ENCODE measurements at places on chromosomes 4 and X. TPM values are rescaled to one million over a fixed set of nuclear protein-coding genes. Genes with fewer than 3 reads are reported as not detected.

Gene NUP62CL
- 1.3 TPM for total RNA-seq

Gene IRS4
- total RNA-seq, result 1.4 TPM

Gene IL1RAPL2
- not detected for total RNA-seq

Gene BGN
- total RNA-seq, result 18.1 TPM

Gene TAF7L
- total RNA-seq, result 0.45 TPM

Gene TCEAL2
- total RNA-seq, result 0.42 TPM

Gene CYSLTR1
- 0.25 TPM for total RNA-seq

Gene PALLD
- 103 TPM for total RNA-seq

Gene FATE1
- total RNA-seq, result 0.80 TPM

DNA sequence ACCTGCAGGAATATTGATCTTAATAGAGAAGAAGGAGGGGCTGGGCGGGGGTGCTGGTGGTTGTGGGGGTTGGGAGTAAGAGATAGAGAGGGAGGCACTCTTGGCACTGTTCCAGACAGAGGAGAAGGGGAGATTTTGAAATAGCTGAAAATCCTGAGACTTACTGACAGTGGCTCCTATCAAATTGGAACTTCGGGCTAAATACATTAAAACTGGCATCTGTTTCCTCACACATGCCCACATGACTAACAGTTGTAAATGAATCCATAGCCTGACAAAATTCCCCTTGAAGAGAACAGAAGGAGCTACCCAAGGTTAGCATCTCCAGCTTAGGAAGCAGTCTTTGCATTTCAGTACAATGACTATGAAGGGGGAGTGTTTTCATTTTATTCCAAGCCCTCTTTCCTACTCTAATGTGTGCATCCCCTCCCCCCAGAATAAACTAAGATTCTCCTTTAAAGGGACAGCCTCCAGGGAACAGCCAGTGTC lies 1.4 kb downstream of the DCX start:
- DNase-seq, result no peak

- no peak for DNase-seq
These were observed 95.6 kb upstream of the PCDH18 start for GRCh38 chr4:137627739-137628460.

GRCh38 chr4:83644677-83645659 lies 109.1 kb downstream of the GPAT3 start:
- DNase-seq, result no peak

DNA sequence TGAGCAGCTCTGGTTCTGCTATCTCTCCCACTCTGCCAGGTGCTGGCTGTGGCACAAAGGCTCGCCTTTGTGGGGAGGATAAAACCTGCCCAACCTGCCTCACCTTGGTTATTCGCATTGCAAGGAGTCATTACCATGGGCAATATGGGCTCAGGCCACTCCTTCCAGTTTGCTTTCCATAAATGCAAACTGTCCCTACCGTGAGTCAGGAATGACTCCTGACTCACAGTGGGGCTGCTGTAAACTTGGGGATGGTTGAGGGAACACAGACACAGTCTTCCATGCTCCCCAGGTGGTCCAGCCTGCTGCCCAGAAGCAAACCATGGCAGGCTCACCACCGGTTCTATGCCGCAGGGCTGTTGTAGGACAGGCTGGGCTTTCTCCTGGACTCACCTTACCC lies 36.1 kb downstream of the COQ2 start:
- no peak for DNase-seq

DNA sequence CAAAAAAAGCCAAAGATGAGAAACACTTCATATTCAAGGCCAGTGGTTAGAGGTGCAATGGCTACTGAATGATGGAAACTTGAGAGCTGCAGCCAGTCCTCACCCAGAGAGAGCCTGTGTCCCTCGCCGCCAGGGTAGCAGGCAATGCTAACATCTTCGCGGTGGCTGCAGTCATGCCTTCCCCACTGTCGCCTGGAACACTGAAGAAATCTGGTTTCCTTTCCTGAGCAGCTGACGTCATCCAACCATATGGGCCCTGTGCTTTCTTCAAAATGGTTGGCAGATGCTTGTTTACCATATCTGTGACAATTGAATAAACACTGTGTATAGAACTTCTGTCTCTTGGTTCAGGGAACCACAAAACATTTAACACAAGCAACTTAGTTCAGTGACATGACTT lies 39.7 kb downstream of the PRSS12 start:
- no peak for DNase-seq

- no peak for DNase-seq
These were observed 22.9 kb downstream of the KCTD8 start for GRCh38 chr4:44425614-44426208.

DNA sequence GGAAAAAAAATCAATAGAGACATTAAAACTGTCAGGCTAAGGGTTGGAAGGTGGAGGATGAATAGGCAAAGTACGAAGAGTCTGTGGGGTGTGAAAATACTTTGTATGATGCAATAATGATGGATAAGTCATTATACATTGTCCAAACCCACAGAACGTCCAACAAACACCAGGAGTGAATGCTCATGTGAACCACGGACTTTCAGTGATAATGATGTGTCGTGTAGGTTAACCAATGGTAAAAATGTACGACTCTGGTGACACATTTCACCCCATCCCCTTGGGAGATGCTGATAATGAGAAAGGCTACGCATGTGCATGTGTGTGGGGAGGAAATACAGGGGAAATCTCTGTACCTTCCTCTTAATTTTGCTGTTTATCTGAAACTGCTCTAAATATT lies 665.2 kb downstream of the FAT4 start:
- DNase-seq, result no peak

DNA sequence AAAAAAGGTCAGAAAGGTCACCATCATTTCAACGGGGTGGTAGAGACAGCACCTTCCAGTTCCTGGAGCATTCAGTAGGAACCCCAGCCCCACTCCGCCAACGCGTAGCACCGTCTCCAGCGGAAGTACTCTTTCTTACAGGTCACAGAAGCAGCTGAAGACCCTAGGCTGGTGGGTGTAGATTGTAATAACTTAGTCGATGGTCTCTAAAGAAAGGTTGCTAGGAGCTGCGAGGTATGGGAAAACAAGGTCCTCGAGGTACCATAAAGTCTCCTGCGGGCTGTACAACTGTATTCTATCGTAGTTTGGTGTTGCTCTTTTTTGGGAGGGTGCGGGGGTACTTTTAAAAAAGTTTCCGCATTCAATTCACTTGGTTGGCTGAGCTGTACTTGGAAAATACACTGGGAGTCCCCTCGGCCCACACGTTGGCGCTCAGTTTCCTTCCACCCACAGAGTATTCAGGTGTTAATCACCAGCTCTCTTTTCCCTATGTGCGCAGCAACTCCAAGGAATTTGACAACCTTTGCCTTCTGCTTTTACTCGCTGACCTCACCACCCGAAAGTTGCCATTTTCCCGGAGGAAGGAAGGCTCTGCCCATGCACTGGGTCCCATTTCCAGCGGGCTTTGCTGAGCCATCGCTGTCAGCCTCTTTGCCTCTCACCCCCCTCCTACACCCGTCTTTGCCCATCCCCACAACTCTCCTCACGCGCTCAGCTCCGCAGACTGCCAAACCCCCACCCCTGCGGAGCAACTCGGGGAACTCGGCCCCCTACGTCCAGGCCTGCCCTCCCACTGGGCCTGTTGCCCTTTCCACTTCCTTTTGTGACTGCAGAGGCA lies 4.8 kb upstream of the SOX3 start:
- DNase-seq, result no peak

- no peak for DNase-seq
These were observed 41.1 kb downstream of the LUZP4 start for GRCh38 chrX:115330498-115331168.

DNA sequence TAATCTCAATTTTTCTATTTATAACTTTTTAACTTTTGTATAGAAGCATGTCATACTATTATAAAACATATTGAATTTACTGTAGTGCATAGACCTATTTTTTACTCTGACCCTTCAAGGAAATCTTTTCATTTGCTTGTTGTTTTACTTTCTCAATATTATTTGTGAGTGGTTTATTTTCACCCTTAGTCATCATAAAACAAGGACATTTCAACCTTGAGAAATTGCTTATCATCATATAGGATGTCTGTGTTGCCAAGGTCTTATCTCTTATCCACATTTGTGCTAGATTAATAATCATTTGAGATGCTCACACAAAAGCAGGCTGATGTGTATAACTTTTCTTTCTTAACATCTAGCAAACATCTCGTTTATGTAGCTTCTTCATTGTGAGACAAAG lies 408.6 kb upstream of the PABPC4L start:
- no peak for DNase-seq

GRCh38 chrX:107273795-107274194 lies 67.4 kb downstream of the DNAAF6 start:
- DNase-seq, result no peak

DNA sequence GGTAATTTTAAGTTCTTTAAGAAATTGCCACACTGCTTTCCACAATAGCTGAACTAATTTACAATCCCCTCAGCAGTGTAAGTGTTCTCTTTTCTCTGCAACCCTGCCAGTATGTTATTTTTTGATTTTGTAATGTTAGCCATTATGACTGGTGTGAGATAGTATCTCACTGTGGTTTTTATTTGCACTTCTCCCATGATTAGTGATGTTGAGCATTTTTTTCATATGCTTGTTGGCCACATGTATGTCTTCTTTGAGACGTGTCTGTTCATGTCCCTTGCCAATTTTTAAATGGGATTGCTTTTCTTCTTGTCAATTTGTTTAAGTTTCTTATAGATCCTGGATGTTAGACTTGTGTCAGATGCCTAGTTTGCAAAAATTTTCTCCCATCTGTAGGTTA lies 86.1 kb downstream of the BMP3 start:
- DNase-seq, result no peak

GRCh38 chrX:23114241-23114640 lies 114.5 kb downstream of the DDX53 start:
- no peak for DNase-seq

DNA sequence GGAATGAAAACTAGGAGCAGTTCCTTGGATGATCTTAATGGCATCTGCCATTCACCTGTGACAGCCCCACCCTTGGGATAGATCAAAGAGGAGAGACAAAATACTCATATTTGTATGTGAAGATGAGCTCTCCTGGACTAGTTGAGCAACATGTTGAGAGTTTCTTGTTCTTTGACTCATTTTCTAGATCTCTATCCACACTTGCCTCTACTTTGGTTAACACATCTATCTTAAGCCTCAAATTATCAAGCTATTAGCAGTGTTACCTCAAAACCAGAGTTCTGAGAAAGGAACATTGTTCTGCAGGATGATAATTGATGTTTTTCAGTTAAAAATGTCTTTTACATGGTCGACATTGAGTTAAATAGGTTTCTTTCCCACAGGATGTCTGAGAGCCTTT lies 94.2 kb upstream of the TEX13D start:
- no peak for DNase-seq

GRCh38 chr4:139665079-139665689 lies 435 bp upstream of the MGST2 start:
- no peak for DNase-seq

DNA sequence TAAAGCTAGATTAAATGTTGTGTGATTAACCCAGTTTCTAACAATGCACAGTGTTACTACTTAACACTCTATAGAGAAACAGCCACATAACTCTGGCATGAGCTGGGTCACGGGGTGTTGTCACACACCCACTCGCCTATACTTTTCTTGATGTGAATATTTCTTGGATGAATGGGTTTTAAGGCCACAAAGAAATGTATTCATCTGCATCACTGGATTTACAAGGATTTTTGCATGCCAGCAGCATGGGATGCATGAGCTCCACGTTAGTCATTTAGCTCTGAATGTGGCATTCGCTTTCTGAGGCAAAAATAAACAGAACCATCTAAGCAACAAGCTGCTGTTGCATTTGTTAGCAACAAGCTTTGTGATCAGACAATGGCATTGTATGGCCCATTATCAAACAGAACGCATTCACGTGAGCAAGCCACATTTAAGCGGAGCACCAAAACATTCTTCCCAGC lies 89.7 kb downstream of the LRP2BP start:
- no peak for DNase-seq

DNA sequence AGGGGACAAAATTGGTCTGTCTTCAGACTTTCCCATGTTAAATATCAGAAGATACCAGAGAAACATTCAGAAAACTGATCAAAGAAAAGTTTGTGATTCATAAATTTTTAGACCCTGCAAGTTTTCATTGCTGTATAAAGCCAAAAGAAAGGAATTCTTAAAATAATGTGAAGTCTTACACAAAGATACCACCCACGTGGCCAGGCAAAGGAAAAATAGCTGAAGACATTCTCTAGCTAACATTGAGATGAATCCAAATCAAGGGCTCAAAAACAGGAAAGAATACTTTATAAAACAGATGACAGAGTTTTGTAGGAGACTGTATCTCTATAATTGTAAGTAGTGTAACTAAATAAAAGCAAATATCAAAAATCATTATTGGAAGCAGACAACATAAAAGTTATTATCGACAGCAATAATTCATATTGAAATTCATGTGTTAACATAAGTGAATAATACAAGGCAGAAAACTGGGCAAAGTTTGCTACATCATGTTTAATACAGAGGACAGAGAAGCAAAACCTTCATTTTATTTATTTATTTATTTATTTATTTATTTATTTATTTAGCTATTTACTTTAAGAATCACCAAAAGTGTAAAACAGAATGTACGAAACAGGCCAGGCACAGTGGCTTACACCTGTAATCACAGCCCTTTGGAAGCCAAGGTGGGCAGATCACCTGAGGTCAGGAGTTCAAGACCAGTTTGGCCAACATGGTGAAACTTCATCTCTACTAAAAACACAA lies 204.6 kb upstream of the SLIT2 start:
- no peak for DNase-seq

GRCh38 chrX:54067766-54068165 lies 23.5 kb upstream of the PHF8 start:
- no peak for DNase-seq

DNA sequence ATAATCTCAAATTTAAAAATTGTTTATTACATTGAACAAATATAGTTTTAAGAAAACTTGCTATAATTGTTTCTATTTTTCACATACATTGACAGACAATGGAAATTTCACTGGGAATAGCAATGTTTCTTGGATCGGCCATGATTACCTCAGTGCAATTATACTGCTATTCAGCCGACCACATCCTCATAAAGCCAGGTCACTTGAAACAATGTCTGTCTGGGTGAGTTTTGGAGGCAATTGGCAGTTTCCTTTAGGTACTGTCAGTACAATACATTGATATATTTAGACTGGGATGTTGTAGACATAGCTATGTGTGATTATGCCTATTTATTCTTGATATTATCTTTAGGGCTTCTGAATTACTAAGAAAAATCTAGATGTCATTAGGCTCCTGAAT lies 89.5 kb upstream of the VEGFC start:
- DNase-seq, result no peak

- no peak for DNase-seq
These were observed 62.3 kb downstream of the FAM193A start for GRCh38 chr4:2598511-2599303.

DNA sequence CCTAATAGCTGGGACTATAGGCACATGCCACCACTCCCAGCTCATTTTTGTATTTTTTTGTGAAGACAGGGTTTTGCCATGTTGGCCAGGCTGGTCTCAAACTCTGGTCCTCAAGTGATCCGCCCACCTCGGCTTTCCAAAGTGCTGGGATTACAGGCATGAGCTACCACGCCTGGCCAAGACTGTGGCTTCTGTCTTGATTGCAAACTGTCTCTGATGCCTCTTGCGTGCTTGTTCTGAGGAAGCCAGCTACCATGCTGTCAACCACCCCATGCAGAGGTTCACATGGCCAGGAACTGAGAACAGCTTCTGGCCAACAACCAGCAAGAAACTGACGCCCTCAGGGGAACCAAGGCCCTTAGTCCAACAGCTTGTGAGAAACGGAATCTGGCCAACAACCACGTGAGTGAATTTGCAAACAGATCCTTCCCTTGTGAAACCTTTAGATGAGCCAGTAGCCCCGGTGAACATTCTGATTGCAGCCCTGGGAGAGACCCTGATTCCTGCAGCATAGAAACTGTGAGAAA lies 71.2 kb downstream of the SUPT20HL2 start:
- DNase-seq, result peak; percentile 75

GRCh38 chrX:47101206-47101605 lies 23.0 kb downstream of the RGN start:
- peak; percentile 56 for DNase-seq
